ENCODE measurements at places on chromosomes 2 and 18.
A peak's percentile ranks its signal among the peaks of the same experiment; 100 is the strongest.

DNA sequence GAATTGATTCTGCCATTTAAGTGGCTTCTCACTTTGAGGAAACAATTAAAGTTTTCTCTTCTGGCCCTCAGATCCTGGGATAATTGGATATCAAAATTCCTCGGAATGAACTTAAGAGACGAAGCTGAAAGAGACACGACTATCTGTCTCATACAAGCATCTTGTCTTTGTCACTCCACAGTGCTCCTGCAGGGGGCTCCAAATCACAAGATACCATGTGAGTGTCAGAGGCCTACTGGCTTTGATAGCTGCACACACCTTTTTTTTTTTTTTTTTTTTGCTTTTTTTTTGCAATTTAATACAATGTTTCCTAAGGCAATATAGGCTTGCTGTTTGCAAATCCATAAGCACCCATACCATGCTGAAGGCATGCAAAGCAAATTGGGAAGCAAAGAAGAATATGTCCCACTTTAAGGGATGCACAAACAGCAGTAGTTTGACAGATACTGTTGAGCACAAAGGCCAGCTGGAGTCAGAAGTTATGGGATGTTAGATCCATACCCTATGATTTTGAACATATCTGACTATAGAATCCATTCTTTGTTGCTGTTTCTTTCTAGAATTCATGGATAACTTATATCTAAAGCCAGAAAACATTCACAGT, 109.0 kb upstream of the CBLN2 start:
- peak; percentile 22 for DNase-seq

- DNase-seq = no peak
Measured at GRCh38 chr2:239165206-239165831, 235.5 kb downstream of the HDAC4 start.

DNA sequence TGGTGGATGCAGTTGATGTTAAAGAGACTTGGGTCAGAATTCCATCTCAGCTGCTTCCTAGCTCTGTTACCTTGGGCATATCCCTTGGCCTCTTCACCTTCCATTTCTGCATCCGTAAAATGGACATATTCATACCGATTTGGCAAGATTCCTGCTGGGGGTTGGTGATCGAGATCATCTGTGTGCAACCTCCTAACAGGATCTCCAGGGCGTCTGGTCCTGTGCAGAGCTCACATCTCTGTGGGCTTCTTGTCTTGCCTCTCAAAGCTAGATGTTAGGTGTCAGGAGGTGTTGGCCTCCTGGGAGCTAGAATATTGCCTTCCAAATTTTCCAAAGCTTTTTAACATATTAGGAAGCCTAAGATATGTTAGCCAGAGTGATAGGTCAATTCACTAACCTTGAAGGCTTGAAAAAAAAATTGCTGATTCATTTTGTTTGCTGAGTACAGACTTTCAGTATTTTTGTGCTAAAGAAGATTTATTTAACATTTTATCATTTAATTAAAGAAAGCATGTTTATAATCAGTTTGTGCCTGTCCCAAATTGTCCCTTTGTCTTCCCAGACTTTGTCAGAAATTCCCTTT, 69.7 kb upstream of the ZNF516 start:
- DNase-seq = no peak

DNA sequence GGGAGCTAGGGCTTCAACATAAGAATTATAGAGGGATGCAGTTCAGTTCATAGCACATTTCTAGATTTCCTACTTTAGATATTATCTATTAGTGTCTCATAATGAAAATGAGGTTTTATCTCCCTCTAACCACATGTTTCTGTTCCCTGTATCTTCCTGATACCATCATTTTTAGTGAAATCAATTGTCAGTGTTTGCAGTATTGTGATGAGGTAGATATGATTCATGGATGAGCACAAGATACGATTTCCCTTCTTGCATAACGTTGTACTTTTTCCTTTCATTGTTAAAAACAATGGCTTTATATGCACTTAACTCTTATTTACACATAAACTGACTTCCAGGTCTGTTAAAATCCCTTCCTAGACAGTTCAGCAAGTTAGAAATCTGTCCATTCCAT, 211.4 kb downstream of the ZBTB7C start:
- no peak for DNase-seq

- no peak for DNase-seq
Measured at GRCh38 chr2:102520801-102521200, 47.8 kb downstream of the SLC9A4 start.

DNA sequence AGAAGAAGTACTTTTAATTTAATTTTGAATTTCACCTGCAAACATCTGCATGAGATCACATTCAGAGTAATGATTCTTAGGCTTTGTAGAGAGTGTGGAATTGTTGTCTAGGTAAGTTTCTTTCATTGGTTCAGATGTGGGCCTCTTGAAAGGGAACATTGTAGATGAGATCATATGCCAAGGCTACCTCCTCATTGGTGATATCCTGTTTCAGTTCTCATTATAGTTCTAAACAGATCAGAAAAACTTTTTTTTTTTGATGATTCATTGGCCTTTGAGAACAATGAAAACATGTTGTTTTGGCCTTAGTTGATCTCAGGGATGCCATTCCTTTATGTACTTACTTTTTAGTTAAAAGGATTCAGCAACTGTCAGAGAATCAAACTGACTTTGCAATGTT, 44.5 kb downstream of the EML6 start:
- DNase-seq = no peak

- DNase-seq = no peak
Measured at GRCh38 chr18:74880706-74881278, 283.1 kb downstream of the ZNF407 start.

DNA sequence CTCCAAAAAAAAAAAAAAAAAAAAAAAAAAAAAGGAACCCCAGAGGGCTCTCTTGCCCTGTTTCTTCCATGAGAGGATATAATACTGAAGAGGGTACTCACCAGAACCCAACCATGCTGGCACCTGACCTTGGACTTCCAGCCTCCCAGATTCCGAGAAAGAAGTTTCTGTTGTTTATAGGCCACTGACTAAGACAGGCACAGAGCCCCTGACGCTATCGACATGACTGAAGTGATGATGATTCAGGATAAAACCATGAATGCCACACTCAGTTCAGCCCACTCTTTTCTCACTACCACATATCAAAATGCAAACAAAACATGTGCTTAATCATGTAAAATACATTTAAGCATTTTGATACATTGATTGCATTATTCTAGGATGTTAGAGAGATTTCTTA, 66.1 kb upstream of the CDCA7 start:
- no peak for DNase-seq

DNA sequence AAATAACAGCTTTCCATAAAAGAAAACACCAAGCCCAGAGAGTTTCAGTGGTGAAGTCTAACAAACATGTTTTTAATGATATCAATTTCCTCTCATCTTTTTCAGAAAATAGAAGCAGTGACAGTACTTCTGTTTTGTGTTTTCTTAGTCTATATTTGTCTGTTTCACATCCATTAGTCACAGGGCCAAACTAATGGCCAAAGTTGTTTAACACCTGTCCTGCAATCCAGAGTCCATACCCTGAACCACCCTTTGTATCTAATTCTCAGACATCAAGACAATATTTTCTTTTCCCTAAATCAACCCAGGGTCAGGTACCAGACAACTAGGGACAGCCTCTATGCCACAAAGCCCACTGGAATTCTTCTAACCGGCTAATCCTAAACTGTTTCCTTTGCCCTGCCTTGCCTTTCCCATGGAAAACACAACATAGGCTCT, 25.9 kb downstream of the TMSB10 start:
- no peak for DNase-seq

DNA sequence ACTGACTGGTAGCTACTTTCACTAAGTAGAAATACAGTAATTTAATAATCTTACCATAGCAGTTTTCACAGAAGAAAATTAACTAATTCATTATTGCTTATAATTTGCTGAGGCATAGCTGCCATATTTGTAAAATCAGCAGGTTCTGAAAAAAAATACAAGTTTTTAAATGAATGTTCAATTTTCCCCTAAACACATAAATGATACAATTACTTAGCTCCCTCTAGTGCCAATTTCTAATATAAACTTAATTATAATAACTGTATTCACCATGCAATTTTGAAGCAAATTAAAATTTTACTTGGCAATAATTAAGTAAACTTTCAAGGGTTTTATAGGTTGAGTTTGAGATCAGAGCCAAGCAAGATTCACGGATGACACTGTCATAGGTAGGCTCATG, 1321.6 kb upstream of the ACVR2A start:
- DNase-seq = no peak

- DNase-seq = no peak
Measured at GRCh38 chr2:118658596-118659198, 188.8 kb downstream of the EN1 start.

GRCh38 chr2:222912776-222913175, 51.9 kb downstream of the ACSL3 start:
- no peak for DNase-seq

DNA sequence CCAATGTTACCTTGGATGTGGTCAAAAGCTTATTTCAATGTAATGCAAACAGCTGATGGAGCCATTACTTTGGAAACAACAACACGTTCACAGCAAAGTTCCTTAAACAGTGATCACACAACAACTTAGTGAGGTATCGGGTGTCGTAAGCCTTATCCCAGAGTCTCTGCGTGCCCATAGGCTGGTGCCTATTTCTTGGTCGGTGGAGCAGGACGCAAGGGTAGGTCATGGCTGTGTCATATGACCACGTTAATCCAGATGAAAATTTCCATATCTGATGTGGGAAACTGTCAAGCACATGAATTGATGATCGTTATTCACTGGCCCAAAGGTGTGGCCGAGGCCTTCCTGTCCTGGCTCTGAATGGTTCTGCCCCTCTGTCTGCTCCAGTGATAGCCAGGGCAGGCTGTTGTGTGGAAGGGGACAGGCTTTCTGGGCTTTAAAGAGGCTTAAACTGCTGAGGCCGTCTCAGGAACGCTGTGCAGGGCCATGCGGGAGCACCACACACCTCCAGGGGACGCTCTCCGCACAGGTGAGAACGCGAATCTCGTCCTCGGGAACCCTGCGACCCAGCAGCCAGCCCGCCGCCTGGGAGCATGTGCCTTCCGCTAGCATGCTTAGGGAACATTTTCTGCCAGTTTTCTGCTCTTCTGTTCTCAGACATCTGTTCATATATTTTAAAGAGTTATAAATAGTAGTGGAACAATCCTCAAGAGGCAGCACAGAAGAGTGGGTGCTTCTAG, 90.6 kb downstream of the KCTD1 start:
- DNase-seq = no peak

DNA sequence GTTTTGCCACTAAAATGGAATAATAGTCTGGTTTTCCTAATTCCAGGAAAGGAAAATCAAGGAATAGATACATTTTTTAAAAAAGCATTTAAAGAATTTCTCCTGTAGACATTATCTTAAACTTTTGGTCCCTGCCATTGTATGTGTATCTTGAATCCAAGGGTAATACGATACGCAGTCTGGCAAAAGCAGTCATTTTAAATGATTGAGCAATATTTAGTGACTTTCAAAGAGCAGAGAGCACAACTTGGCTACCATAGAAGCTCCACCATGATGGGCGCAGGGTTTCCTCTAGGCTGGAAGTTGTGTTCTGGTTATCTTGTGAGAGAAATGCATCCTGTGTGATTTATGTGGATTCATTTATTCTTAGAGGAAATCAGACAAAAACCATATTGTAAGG, 92.9 kb downstream of the NEDD4L start:
- DNase-seq = no peak

GRCh38 chr18:35424356-35424755, 47.2 kb upstream of the ZNF396 start:
- no peak for DNase-seq

DNA sequence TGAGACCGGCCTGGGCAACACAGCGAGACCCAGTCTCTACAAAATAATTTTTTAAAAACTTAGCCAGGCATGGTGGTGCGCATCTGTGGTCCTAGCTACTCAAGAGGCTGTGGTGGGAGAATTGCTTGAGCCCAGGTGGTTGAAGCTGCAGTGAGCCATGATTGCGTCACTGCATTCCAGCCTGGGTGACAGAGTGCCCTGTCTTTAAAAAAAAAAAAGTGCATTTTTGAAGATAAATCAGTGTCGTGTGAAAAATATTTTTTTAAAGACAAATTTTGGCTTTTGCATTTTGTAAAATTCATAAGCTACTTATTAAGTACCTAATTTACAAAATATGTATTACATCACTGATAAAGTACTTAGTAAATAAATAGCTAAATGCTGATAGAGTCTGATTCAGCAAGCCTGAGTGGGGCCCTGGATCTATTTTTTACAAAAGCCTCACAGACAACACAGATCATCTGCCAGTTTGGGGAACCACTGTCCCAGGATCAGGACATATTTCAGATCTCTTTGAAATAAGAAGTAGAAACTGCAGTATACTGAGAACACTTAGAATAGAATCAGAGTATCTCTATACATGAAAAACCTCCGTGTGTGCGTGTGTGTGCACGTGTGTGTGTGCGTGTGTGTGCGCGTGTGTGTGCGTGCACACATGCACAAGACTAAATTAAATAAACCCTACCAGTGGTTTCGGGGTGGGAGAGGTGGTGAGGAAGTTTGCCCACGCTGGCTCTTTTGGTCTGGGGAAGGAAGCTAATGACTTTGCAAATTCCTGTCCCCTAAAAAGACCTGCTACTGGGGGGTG, 61.6 kb downstream of the AAK1 start:
- no peak for DNase-seq

GRCh38 chr2:167794554-167795255, 452.7 kb downstream of the STK39 start:
- no peak for DNase-seq

GRCh38 chr2:158091647-158092046, 10.0 kb upstream of the UPP2 start:
- no peak for DNase-seq

GRCh38 chr18:68177807-68178702, 536.9 kb downstream of the TMX3 start:
- no peak for DNase-seq

- no peak for DNase-seq
Measured at GRCh38 chr18:41829647-41830516, 125.2 kb upstream of the PIK3C3 start.

DNA sequence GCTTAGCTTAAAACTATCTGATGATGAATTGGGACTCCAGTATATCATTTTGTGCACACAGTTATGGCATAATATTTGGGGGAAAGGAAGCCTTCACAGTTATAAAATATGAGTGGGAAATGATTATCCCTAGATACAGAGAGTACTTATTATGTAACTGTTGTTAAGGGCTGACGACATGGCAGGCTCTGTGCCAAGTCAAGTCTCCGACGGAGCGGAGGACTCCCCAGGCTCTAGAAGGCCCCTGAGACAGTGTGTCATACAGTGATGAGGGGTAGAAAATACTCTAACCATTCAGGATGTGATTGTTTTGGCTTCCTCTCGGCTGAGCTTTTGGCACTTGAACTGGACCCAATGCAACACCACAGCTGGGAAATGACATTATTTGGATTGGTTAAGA, 211.8 kb downstream of the SLC8A1 start:
- no peak for DNase-seq

- no peak for DNase-seq
Measured at GRCh38 chr2:60172801-60173200, 380.7 kb downstream of the BCL11A start.

GRCh38 chr2:74548900-74549826, 4.6 kb downstream of the LOXL3 start:
- no peak for DNase-seq

- DNase-seq = no peak
Measured at GRCh38 chr2:98608962-98609604, 694 bp downstream of the UNC50 start.

All from stimulated activated CD4-positive, alpha-beta T cell treated with anti-CD3 and anti-CD28 coated beads, Interleukin-4, amount 100 ng/mL, for 1 hour (primary cell).